ENCODE measurements at places on chromosomes 1 and 21. TPM values are rescaled to one million over a fixed set of nuclear protein-coding genes. Genes with fewer than 3 reads are reported as not detected.

The ROR1 gene
- total RNA-seq: 77.4 TPM

The IFNGR2 gene
- total RNA-seq: 62.1 TPM

The C1orf53 gene
- total RNA-seq: 1.7 TPM

The GIPC2 gene
- 0.79 TPM for total RNA-seq

The PTAFR gene
- total RNA-seq: 0.49 TPM

The SPRR5 gene
- total RNA-seq: not detected

The TSACC gene
- 0.86 TPM for total RNA-seq

The TNFAIP8L2 gene
- not detected for total RNA-seq

The CFHR4 gene
- total RNA-seq: not detected

The PLA2G4A gene
- total RNA-seq: 0.41 TPM

The INSRR gene
- total RNA-seq: 0.17 TPM

- no peaks in the 10 kb centered on the region for H3K27me3 ChIP-seq
- no peaks in the 10 kb centered on the region for H3K4me1 ChIP-seq
- DNase-seq: peak; percentile 52
- H3K36me3 ChIP-seq: no peaks in the 10 kb centered on the region
- H3K4me3 ChIP-seq: no peak overlapping the region
- no peak overlapping the region for H3K27ac ChIP-seq
Measured at GRCh38 chr1:75522389-75522788, 88.5 kb downstream of the SLC44A5 start.

GRCh38 chr1:45669379-45669778 is 17.0 kb downstream of the GPBP1L1 start:
- H3K4me3 ChIP-seq: no peak overlapping the region
- H3K36me3 ChIP-seq: peaks cover 21% of the 10 kb centered on the region
- H3K27ac ChIP-seq: no peak overlapping the region
- DNase-seq: no peak

DNA sequence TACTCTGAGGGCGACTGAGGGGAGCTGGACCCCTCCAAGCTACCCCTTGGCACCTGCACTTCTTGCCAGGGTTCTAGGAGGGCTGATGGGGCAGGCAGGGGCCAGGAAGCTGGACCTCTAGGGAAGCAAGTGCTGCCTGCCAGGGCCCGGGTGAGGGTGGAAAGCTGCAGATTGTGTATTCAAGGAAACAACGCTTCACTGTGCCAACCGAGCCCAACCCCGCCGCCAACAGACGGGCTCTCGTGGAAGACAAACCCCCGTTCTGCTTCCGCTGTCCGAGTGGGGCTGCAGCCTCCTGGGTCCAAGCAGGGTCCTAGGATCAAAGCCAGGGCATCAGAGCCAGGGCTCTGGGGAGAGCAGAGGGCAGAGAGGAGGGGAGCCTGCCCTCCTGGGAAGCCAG is 3.2 kb downstream of the EFHD2 start:
- H3K4me1 ChIP-seq: peaks cover 29% of the 10 kb centered on the region
- no peak overlapping the region for H3K27ac ChIP-seq
- H3K36me3 ChIP-seq: peaks cover 27% of the 10 kb centered on the region
- DNase-seq: no peak
- H3K4me3 ChIP-seq: peak overlapping the region; percentile 90

GRCh38 chr1:244980605-244981004 is 116.3 kb upstream of the HNRNPU start:
- no peaks in the 10 kb centered on the region for H3K27me3 ChIP-seq
- no peak overlapping the region for H3K27ac ChIP-seq
- H3K36me3 ChIP-seq: no peaks in the 10 kb centered on the region
- no peaks in the 10 kb centered on the region for H3K4me1 ChIP-seq

GRCh38 chr21:34968414-34969333 is 80.4 kb downstream of the RUNX1 start:
- no peak overlapping the region for H3K4me3 ChIP-seq
- H3K4me1 ChIP-seq: no peaks in the 10 kb centered on the region
- H3K27ac ChIP-seq: no peak overlapping the region
- no peak for DNase-seq
- H3K36me3 ChIP-seq: no peaks in the 10 kb centered on the region
- H3K27me3 ChIP-seq: no peaks in the 10 kb centered on the region

DNA sequence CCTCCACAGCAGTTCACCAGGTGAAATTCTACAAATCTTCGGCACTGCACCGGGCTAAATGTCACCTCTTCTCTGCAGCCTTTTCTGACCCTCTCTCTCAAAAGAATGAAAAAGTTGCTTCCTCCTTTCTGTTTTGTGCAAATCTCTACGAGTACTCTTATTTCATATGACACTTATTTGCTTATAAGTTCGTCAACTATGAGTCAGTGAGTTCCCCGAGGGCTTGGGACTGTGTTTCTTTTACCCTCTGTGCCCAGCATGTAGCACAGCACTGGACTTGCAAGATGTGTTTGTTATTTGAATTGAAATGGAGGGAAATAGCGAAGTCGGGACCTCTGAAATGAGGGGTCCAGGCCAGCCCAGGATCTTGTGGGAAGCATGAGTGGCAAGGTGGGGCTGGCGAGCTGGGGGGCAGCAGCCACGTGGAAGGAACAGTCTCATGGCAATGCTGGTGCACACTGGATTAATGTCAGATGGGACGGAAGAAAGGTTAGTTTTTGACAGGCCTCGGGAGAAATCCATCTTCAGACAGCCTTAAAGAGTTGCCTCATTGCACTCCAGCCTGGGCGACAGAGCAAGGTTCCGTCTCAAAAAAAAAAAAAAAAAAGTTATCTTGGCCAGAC is 6.2 kb downstream of the SLC6A9 start:
- no peaks in the 10 kb centered on the region for H3K36me3 ChIP-seq
- H3K4me3 ChIP-seq: no peak overlapping the region
- no peaks in the 10 kb centered on the region for H3K4me1 ChIP-seq
- H3K27me3 ChIP-seq: no peaks in the 10 kb centered on the region
- no peak overlapping the region for H3K27ac ChIP-seq

DNA sequence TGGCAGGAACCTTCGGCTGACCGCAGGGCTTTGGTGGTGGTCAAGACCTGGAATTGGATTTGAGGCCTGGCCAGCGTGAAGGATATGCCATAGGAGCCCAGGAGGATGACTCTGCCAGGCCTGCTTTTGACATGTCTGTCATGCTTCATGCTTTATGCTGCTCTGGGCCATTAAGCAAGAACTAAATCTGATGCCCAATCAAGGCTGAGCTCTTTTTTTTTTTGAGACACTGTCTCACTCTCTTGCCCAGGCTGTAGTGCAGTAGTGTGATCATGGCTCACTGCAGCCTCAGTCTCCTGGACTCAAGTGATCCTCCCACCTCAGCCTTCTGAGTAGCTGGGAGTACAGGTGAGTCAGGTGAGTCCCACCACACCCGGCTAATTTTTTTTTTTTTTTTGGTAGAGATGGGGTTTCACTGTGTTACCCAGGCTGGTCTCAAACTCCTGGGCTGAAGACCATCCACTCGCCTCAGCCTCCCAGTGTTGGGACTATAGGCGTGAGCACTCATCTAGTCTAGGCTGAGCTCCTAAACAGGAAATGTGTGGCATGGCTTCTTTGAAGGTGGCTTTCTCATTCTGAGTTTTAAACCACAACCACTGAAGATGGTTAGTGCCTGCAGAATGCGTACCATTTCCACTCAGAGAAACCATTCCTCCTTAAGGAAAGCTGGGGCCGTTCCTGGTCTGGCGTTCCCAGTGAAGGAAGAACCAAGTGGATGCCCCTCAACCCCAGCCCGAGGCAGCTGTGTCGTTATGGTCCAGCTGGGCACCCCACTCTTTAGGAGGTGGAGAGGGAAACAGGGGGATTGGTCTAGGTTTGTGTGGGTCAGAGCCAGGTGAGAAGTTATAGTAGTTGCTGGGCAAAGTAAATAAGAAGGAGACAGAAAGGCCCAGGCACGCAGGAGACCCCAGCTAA is 34.2 kb upstream of the ATP5PO start:
- H3K4me1 ChIP-seq: peaks cover 9% of the 10 kb centered on the region
- no peak overlapping the region for H3K27ac ChIP-seq
- H3K4me3 ChIP-seq: no peak overlapping the region
- H3K27me3 ChIP-seq: peaks cover 12% of the 10 kb centered on the region
- DNase-seq: no peak

GRCh38 chr21:38494703-38495102 is 3.6 kb downstream of the ERG start:
- no peaks in the 10 kb centered on the region for H3K36me3 ChIP-seq
- no peaks in the 10 kb centered on the region for H3K27me3 ChIP-seq
- H3K4me1 ChIP-seq: no peaks in the 10 kb centered on the region
- no peak overlapping the region for H3K27ac ChIP-seq

DNA sequence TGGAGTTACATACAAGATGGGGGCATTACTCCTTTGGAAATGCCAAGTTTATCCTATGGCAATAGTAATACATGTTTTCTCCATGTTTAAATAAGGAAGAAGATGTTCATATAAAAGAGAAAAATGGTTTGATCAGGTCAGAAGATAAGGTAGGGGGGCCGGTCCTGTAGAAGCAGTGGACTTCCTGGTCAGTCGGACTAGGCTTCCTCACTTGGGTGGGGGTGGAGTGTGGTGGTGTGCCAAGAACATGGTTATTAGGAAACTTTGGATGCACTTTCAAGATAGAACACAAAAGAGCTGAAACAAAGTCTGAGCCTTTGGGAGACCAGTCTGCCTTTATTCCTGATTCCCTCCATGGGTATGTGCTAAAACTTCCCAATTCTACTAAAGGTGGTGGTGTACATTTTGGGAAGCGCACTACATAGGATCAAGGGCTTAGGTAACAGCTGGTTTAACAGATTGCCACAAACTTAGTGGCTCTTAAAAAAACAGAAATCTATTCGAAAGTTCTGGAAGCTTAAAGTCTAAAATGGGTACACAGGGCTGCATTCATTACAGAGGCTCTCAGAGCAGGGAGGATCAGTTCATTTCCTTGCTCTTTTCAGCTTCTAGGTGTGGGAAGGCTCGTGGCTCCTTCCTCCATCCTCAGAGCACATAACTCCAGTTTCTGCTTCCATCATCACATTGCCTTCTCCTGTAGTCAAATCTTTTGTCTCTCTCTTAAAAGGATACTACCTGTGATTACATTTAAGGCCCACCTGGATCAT is 64.6 kb downstream of the KDM1A start:
- no peak overlapping the region for H3K4me3 ChIP-seq
- H3K36me3 ChIP-seq: peaks cover 95% of the 10 kb centered on the region
- H3K27me3 ChIP-seq: no peaks in the 10 kb centered on the region
- no peaks in the 10 kb centered on the region for H3K4me1 ChIP-seq
- H3K27ac ChIP-seq: no peak overlapping the region
- DNase-seq: no peak

GRCh38 chr1:85087659-85088407 is 39.5 kb upstream of the MCOLN3 start:
- no peak overlapping the region for H3K27ac ChIP-seq
- H3K27me3 ChIP-seq: no peaks in the 10 kb centered on the region
- no peaks in the 10 kb centered on the region for H3K4me1 ChIP-seq
- no peaks in the 10 kb centered on the region for H3K36me3 ChIP-seq
- no peak for DNase-seq

DNA sequence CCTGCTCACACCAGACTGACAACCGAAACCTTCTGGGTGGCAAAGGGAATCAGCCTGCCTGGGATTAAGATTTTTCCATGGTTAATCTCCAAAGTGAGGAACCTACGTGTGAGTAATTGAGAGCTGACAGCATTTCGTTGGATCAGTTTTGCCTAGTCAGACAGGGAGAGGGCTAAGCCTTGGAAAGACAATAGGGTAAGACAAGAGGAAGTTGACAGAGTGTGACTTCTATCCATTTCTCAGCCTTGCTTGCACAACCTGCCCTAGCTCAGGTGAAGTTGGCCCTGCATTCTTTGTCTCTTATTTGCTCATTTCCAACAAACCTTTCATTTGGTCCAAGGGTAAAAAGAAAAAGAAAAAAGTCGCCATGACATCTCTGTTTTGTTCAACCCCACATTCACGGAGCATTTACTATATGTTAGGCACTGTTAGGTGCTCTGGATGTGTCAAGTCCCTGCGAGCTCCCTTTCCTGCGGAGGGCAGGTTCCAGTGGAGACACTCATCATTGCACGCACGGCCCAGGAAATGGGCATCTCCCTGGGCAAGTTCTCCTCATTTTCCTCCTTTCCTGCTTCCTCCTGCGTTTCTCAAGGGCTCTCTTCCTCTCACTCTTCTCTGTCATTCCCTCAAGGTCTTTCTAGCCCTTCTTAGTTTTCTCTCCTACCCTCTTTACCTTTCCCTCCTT is 23.3 kb downstream of the KIRREL1 start:
- peaks cover 21% of the 10 kb centered on the region for H3K4me1 ChIP-seq
- no peaks in the 10 kb centered on the region for H3K27me3 ChIP-seq
- H3K36me3 ChIP-seq: no peaks in the 10 kb centered on the region
- no peak for DNase-seq
- peak overlapping the region; percentile 46 for H3K27ac ChIP-seq

GRCh38 chr1:33045814-33046213 is 9.1 kb upstream of the AK2 start:
- no peak overlapping the region for H3K4me3 ChIP-seq
- H3K27me3 ChIP-seq: no peaks in the 10 kb centered on the region
- DNase-seq: no peak
- no peaks in the 10 kb centered on the region for H3K36me3 ChIP-seq

DNA sequence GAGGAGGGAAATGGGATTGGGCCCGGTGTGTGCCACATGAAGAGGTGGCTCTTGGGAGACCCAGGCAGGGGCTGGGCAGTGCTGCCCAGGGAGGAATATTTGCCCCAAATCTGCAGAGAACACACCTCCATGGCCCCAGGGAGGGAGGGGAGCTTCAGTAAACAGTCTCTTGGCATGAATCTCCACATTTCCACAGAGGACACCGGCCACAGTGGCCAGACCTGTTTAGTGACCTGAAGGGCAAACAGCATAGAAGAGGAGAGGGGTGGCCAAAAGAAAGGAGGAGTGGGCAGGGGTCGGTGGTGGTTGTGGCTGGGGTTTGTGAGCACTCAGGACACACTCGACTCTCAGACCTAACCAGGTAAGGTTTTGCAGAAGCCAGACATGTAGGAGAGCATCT is 54.0 kb upstream of the IFFO2 start:
- peaks cover 13% of the 10 kb centered on the region for H3K4me1 ChIP-seq
- no peak for DNase-seq
- no peak overlapping the region for H3K4me3 ChIP-seq
- H3K36me3 ChIP-seq: no peaks in the 10 kb centered on the region

DNA sequence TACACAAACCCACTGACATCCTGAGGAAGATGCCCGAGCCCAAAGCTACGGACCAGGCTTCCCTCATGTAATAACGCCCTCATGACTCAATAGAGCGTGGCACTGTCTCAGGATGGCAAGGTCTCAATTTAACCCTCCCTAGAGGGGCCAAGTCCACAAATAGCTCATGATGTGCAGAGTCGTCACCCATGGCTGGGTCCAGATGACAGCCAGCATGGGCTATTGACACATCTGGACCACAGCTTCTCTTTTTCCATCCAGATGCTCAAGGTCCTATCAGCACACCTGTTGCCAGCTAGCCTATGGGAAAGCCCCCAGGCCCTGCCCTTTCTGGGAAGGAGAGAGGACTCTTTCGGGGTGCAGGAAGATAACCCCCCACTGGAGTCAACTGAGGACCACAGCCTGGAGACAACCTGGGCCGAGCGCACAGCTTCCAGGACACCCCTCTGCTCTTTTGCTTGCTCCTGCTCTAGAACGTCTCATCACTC is 2.8 kb downstream of the LAPTM5 start:
- no peak overlapping the region for H3K27ac ChIP-seq
- no peaks in the 10 kb centered on the region for H3K36me3 ChIP-seq
- peaks cover 5% of the 10 kb centered on the region for H3K4me1 ChIP-seq
- no peak overlapping the region for H3K4me3 ChIP-seq
- no peak for DNase-seq

Data from endodermal cell (in vitro differentiated cells).